ENCODE measurements at places on chromosomes 1 and 21.

- DNase-seq, result no peak
Measured at GRCh38 chr1:76230842-76231281, 156.3 kb downstream of the ST6GALNAC3 start.

GRCh38 chr21:42255825-42256224 lies 36.9 kb downstream of the ABCG1 start:
- DNase-seq, result no peak

GRCh38 chr1:1040004-1040991 lies 20.4 kb downstream of the AGRN start:
- peak; percentile 85 for DNase-seq

DNA sequence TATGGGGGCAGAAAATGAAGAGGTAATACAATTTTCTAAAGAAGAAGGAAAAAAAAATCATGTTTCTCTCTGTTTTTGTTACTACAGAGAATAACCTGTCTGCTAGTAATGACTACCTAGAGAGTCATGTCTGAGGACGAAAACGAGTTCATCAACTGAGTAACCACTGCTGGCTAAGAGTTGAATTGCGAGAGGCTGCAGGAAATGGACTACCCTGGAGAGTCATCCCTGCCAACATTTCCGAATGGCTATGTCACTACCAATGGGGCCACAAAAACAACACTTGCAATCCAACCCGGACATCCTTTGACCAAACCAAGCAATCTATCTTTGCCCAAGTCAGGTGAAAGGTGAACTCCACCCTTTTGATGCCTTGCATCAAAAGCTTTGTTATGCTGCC lies 120.6 kb downstream of the FCRL5 start:
- no peak for DNase-seq
